Upper lobe of left lung (tissue), 6 donors: ENCODE measurements at places on chromosomes 6 and 20. TPM values are rescaled to one million over a fixed set of nuclear protein-coding genes. Genes with fewer than 3 reads are reported as not detected.

GRCh38 chr6:163589387-163589786, 174.9 kb downstream of the QKI start:
- DNase-seq, result no peak

GRCh38 chr6:68689910-68690309, 54.8 kb downstream of the ADGRB3 start:
- no peak for DNase-seq

GRCh38 chr6:31737991-31738979, 1.5 kb upstream of the MSH5 start:
- peak; percentile 87 for DNase-seq

DNA sequence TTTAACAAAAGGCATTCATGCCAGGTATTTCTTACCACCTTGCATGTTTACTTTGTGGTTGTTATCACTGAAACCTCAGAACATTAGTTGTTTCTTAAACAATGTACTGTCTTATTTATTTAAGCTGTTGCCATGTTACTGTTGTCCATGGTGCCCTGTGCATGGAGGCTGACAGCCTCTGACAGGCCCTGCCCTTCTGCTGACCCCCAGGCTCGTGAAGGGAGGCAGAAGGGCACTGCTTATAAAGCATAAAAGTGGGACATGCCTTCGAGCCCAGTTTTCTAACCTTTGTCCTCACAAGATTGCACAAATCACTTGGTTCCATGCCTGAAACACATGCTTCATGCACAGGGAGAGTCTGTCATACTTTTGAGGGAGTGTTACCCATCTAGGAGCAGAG, 46.7 kb upstream of the CLIC5 start:
- peak; percentile 36 for DNase-seq

DNA sequence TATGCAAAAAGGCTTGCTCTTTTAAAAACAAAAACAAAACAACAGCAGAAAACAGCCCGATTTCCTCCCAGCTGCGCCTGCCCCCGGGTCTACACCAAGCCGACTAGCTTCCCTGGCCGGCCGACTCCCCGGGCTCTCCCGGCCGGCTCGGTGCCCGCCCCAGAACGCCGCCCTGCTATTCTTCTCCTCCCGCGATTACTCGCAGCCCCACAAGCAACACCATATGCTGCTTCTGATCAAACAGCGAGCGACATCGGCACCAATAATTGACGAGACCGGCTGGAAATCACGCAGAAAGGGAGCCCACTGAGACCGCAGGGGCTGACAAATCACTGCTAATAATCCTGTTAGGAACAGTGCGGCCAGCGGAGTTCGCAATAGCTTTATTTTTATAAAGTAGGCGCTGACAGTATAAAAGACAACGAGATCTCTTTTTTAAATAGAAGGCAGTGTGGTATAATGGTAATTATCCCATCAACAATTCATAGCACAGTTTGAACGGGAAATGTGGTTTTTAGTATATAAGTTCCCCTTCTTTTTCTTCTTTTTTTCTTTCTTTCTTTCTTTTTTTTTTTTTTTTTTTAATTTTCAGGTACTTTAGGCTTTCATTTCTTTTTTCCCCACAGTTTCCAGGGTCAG, 3.3 kb downstream of the SIM1 start:
- DNase-seq, result no peak

- no peak for DNase-seq
Observed at GRCh38 chr6:7138921-7139358, 31.2 kb downstream of the RREB1 start.

- DNase-seq, result peak; percentile 15
Observed at GRCh38 chr6:158639056-158639455, 5.5 kb downstream of the DYNLT1 start.

DNA sequence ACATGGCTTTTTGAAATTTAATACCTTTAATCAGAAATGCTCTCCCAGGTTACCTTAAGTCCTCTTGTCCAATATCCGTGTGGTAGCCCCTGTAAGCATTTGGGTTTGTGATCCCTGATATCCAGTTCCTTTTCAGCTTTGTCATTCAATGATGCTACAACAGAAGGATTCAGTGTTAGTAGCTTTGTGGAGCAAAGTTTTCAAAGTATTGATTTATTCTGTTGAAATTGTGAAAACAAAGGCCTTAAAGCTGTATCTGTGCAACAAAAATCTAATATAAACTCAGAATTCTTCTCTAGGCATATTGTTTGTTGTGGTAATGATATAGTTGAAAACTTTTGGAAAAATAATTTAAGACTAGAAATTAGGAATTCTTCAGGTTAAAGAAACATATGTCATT, 91.9 kb downstream of the ADGRB3 start:
- DNase-seq, result no peak

Gene PNRC1
- total RNA-seq, result 96.4 TPM

Gene KHDC3L
- not detected for total RNA-seq

Gene CTCFL
- total RNA-seq, result 0.17 TPM

Gene PTPRK
- total RNA-seq, result 59.0 TPM

Gene KATNA1
- total RNA-seq, result 7.2 TPM

Gene MAS1
- total RNA-seq, result 0.03 TPM

Gene EGFL8
- 37.7 TPM for total RNA-seq

Gene FNDC11
- total RNA-seq, result 1.2 TPM

Gene SMIM29
- total RNA-seq, result 35.1 TPM
